ENCODE measurements at places on chromosomes 16 and 17.
A peak's percentile ranks its signal among the peaks of the same experiment; 100 is the strongest.

GRCh38 chr17:44523672-44523972, 20.4 kb upstream of the GPATCH8 start:
- no peak for DNase-seq

DNA sequence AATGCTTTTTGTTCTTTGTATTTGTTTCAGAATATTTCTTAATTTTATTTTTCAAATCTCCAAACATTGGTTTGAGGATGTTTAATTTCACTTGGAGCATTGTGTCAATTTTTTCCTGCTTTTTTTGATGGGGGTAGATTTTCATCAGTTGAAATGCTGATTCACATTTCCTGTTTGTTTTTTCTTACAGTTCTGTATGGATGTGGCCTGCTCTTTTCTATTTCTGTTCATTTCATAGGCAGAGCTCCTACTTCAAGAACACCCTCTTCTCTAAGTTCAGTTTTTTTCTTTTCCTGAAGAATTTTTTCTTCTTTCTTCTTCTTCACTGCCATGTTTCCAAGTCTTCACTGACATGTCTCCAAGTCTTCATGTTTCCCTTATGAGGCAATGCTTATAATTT, 8.8 kb downstream of the MBTD1 start:
- no peak for DNase-seq

DNA sequence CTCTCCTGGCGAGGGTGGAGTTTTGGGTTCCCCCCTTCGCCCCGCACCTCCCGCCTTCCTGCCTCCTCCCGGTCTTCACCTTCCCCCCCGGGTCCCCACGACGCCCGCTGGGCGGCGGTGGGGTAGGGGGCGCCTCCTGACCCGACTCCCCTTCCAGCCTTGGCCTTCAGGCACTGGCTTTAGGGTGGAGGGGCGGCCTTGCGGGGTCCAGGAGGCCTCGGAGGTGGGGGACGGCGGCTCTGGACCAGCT, 2.4 kb downstream of the SLC16A3 start:
- DNase-seq: no peak

DNA sequence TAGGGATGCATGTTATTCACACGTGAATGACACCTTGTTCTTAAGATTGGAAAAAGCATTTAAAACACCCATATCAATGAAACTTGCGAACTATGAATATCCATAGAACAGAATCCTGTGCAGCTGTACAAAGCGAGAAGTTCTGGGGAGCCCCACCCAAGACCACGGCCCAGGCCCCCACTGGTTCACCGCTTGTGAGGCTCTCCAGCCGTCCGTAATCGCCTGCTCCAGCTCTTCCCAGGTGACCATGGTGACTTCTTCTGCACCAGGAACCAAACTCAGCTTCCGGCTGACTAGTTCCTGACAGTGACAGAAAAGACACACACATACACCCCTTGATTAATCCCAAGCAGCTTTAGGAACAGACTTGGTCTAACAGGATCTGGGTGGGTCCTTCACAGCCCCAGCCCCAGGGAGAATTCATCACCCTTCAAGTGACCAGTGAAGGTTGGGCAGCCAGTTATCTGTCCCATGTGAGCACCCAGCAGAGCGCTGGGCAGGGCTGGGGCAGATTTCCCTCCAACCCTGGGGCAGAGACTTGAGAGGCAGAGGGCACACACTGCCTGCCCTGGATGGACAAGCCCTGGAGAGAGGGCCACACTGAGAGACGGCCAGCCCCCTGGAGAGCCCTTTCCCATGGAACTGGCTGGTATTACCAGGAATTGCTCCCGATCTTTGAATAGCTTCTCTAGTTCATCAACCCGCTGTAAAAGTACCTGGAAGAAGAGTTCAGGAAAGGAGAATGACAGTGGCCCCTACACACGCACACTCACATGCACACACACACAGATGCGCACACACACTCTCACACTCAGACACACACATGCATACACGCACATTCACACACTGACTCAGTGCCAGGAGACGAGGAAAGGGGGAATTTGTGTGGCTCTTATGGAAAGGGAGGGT, 3.6 kb downstream of the QRICH2 start:
- DNase-seq: no peak

GRCh38 chr17:80999536-81000333, 8.1 kb downstream of the CHMP6 start:
- DNase-seq: peak; percentile 56

DNA sequence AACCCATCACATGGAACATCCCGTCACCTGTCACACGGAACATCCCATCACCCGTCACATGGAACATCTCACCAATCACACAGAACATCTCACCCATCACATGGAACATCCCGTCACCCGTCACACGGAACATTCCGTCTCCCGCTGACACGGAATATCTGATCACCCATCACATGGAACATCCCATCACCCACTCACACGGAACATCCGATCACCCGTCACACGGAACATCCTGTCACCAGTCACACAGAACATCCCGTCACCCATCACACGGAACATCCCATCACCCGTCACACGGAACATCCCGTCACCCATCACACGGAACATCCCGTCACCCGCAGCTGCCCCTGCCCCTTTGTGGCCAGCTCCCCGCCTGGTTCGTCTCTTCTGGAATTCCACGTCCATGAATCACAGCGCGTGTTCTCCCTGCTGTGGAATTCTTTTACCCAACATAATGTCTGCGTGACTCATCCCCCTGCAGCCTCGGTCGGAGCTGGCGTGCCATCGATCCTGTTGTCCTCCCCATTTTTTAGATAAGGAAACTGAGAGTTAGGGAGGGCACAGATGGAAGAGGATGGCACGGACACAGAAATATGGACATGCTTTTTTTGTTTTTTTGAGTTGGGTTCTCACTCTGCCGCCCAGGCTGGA, 5.6 kb downstream of the CPNE7 start:
- DNase-seq: no peak

GRCh38 chr17:28112181-28112580, 69.7 kb downstream of the NLK start:
- DNase-seq: no peak

- no peak for DNase-seq
Observed at GRCh38 chr16:82650804-82651203, 24.0 kb downstream of the CDH13 start.

- DNase-seq: no peak
Observed at GRCh38 chr17:60641126-60641525, 36.5 kb upstream of the BCAS3 start.

DNA sequence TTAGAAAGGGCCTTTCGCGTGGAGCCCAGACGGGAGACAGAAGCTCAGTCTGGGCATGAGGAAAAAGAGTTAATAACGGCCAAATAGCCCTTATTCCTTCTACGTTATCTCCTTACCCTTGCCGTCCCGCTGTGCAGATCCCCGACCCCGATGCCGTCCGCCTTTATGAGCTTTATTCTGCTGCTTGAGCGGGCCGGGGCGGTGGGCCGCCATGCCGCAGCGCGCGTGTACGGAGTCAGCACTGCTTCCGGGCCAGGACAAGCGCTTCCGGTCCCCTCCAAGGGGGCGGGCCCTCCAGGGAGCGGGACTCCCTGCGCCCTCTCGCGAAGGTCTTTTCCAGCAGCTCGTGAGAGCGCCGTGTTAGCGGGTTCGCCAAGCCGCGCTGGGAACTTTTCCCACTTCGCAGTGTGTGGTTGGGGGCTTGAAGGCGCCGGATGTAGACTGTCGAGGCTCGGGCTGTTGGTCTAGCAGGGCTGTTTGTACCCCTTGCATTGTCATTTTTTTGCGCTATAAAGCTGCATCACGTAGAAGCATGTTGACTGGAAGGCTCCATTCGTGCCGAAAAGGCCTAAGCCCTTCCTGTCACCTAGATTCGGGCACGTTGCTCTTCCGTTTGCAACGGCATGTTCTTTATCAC, at the start of gene TSR1:
TSS of gene TSR1 (minus strand) at position 243 of the 637 bp plus-strand sequence. CDS start at position 213, 30 bp downstream.
- peak; percentile 98 for DNase-seq

DNA sequence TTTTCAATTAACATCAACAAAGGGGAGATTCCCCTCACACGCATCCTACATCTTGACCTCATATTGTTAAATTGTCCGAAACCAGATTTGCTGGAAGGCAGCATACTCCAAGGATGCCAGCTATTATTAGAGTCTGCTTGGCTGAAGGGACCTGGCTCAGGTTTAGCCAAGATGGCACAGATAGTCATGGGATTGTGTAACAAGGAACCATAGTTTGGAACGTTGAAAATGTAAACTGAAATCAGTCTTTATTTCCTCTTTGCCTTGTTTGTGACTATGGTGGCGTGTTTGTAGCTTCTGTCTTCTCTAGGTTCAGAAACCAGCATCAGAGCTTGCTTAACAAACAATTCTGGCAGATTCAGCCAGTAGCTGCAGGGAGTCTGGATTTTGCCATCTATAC, 5.9 kb downstream of the ARSG start:
- no peak for DNase-seq
